ENCODE measurements at places on chromosomes 16 and 17. TPM values are rescaled to one million over a fixed set of nuclear protein-coding genes. Genes with fewer than 3 reads are reported as not detected.

Gene USP22
- total RNA-seq = 176 TPM

Gene IL21R
- 3.0 TPM for total RNA-seq

Gene HOXB9
- total RNA-seq = 45.8 TPM

Gene FBXW10
- not detected for total RNA-seq

- no peak overlapping the region for H3K27ac ChIP-seq
- DNase-seq = peak; percentile 51
- no peaks in the 10 kb centered on the region for H3K4me1 ChIP-seq
- H3K36me3 ChIP-seq = no peaks in the 10 kb centered on the region
These were observed 20.7 kb upstream of the BCAR1 start for GRCh38 chr16:75272097-75272551.

- H3K36me3 ChIP-seq = no peaks in the 10 kb centered on the region
- no peaks in the 10 kb centered on the region for H3K27me3 ChIP-seq
- H3K27ac ChIP-seq = no peak overlapping the region
- no peak for DNase-seq
- no peaks in the 10 kb centered on the region for H3K4me1 ChIP-seq
These were observed 18.8 kb upstream of the TMEM220 start for GRCh38 chr17:10748531-10749181.

- no peaks in the 10 kb centered on the region for H3K4me1 ChIP-seq
- no peak for DNase-seq
- no peak overlapping the region for H3K27ac ChIP-seq
- H3K36me3 ChIP-seq = no peaks in the 10 kb centered on the region
- no peaks in the 10 kb centered on the region for H3K27me3 ChIP-seq
These were observed 36.1 kb downstream of the GPATCH8 start for GRCh38 chr17:44467108-44467507.

DNA sequence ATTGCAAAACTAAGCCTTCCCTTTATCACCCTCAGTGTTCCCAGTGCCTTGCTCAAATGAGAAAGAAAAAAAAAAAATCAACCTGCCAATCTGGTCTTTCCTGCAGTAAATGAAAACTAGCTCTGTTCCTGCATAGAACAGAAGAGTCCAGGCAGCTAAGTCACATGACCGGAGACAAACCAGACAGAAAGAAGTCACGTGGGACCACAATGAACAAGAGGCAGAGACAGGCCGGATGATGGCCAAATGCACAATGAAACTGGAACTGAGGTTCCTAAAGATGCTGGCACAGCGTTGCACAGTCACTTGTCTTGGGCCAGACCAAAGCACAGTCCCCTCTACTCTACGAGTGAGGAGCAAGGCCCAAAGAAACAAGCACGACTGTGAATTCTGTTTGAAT lies 172.5 kb downstream of the GRIN2A start:
- DNase-seq = no peak
- no peak overlapping the region for H3K4me3 ChIP-seq
- H3K27me3 ChIP-seq = no peaks in the 10 kb centered on the region
- no peaks in the 10 kb centered on the region for H3K4me1 ChIP-seq
- no peaks in the 10 kb centered on the region for H3K36me3 ChIP-seq

DNA sequence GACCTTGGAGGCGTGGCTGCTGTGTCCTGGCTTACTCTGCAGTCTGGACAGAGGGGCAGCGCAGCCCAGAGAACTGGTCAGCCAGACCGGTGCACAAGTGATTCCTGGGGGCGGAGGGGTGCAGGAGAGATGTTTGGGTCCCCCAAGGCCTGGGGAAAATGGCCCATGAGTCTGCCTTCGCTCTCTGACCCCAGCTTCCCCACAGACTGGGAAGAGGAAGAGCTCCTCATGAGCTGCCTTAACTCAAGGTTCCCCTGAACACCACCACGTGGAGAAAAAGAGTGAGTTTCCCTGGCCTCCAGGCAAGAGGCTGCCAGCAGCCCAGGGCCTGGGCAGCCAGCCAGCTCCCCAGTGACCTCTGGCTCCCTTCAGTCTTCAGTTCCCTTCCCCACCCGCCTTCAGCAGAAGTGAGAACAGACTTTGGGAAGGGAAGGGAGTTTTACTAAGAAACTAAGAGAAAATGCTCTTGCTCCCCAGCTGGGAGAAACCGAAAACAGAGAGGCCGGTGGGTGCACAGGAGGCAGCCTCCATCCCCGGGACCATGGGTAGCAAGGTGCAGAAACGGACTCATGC lies 2.0 kb upstream of the C17orf99 start:
- no peak overlapping the region for H3K4me3 ChIP-seq
- H3K4me1 ChIP-seq = peaks cover 36% of the 10 kb centered on the region
- no peaks in the 10 kb centered on the region for H3K36me3 ChIP-seq
- peak; percentile 70 for DNase-seq
- H3K27ac ChIP-seq = peak overlapping the region; percentile 76
- H3K27me3 ChIP-seq = no peaks in the 10 kb centered on the region

DNA sequence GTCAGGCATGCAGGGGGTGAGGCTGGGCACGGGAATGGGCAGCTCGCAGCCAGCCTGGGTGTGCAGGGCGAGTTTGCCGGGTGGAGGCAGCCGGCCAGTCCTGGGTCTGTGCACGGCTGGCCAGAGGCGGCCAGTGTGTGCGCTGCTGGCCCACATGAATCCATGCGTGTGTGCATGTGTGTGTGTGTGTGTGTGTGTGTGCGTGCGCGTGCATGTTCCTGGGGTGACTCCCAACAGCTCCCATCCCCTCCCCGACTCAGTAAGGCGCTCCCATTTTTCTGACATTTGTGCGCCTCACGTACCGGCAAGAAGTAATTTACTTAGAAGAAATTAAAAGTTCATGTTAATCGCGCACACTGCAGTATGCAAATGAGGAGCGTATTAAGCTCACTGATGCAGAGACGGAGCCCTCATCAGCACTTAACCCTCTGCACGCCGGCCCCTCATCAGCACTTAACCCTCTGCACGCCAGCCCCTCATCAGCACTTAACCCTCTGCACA lies 55.4 kb upstream of the ACSF3 start:
- peak; percentile 23 for DNase-seq
- no peaks in the 10 kb centered on the region for H3K36me3 ChIP-seq
- no peak overlapping the region for H3K4me3 ChIP-seq
- H3K27me3 ChIP-seq = no peaks in the 10 kb centered on the region
- H3K4me1 ChIP-seq = no peaks in the 10 kb centered on the region
